Mesenchymal stem cell (in vitro differentiated cells and primary cell): ENCODE measurements at places on chromosomes 16 and 17.
A peak's percentile ranks its signal among the peaks of the same experiment; 100 is the strongest.

- DNase-seq: no peak
Measured at GRCh38 chr16:11621920-11622651, 35.4 kb upstream of the LITAF start.

- peak; percentile 64 for DNase-seq
Measured at GRCh38 chr16:12320298-12320706, 343.8 kb downstream of the SNX29 start.

DNA sequence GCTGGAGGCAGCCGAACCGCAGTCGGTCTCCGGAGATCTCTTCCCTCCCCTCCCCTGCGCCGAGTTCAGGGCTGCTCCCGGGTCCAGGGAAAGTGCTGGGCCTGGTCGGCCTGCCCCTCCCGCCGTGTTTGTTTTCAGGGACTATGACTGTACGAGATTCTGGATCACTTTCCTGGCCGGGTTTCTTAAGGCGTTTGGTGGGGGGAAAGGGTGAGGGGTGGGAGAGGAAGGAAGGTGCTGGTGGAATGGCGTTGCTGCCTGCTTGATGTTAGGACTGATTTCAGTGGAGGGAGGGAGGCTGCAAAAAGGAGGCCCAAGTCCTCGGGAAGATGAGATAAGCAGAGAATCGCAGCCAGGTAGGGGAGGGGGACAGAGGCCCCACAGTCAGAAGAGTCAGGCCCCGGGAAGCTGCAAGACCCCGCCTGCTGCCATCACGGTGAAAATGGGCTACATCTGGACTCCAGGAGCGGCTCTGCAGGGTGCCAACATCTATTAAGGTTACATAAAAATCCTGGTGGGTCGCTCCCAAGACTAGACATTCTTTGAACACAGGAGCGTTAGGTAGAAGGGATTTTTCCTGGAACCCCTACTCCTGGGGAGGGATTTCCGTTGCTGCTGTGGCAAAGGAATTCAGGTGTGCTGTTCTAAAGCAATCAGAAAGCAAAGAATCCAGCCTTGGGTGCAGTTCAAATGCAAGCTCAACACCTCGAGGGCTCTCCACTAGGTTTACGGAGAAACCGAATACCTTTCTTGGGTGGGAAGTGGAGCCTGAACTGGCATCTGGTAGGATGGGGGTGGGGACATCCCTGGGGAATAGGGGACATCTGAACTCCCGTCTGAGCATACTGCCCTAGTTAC lies 1.2 kb downstream of the ARHGAP44 start:
- DNase-seq: no peak

DNA sequence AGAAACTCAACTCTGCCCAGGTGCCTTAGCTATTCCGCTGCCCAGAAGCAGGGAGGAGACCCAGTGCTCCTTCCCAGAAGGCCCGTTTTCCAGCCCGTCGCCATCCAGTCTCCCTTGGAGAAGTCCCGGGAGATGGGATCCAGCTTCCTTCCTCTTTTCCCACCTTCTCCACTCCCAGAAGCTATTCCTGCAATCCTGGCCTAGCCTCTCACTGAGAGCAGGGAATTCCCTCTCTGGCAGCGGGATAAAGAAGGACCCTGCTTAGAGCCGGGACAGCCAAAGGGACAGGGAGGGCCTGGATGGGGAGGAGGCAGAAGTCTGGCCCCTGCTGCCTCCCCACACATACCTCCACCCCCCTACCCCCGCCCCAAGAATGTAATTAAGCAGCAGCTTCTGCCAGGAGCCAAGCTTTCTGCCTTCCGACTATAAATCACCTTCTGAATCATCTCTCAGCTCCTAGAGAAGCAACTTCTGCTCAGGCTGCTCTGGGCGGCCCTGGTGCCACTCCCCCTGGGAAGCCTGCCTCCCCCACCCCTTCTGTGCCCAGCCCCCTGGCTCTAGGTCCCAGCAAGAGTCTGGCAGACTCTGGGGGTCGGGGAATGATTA lies 6.4 kb downstream of the WNT3 start:
- peak; percentile 61 for DNase-seq

- DNase-seq: no peak
Measured at GRCh38 chr17:13490427-13490826, 111.3 kb downstream of the HS3ST3A1 start.

DNA sequence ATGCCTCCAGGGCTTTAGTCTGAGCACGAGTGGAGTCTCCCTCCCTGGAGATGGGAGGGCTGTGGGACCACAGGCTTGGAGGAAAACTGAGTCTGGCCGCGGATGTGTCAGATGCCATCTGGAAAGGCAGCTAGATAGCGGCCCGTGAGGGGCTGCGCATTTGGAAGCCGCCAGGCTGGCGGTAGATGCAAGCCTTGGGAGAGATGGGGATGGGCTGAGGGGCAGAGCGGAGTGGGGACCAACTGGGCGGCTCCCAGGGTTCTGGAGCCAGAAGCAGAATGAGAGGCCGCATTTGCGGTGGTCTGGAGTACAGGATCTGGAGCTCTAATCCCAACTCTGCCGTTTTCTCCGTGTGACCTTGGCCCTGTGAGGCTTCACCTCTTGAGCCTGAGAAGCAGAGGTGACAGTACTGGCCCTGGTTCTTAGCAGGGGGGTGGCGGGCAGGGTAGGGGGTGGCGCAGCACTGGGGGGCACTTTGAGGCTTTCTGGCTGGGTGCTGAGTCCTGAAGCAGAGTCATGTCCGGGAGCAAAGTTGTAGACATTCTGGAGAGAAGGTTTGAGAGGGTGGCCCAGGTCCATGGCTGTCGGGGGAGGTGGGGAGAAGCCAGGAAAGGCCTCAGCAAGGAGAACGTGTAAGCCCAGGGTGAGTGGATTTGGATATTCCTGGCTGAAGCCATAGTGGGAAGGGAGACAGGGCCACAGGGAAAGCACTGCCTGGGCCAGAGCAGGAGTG lies 6.7 kb downstream of the INO80E start:
- DNase-seq: no peak

DNA sequence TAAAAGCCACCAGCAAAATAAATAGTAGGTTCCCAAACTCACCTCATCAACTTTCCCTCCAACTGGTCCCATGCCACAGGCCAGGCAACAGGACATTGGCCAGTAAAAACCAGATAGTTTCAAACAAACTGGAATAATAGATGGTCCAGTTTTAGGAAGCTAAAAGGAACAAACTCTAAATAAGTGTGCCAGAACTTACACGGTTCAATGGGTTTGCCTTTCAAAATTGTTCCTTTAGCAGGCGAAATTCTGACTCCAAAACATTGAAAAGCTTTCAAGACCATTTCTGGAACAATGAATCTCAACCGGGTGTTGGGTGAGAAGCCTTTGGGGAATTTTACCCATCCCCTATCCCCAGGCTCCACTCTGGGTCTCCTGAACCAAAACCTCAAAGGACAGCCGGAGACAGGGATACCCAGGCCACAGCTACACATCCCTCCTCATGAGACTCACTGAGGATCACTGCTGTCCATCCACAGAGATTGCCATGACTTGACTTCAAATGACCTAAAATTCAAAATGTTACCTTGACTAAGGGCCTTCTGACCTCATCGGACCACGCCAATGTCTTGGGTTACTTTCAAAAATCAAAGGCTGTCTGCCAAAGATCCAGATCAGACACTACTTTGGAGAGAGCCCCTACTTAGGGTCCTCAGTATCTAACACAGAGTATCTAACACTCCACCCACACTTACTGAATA lies 13.0 kb downstream of the AXIN2 start:
- no peak for DNase-seq

- peak; percentile 86 for DNase-seq
Measured at GRCh38 chr16:30051518-30051917, 14.0 kb upstream of the ALDOA start.

- DNase-seq: no peak
Measured at GRCh38 chr16:27024010-27024409, 42.7 kb upstream of the C16orf82 start.

DNA sequence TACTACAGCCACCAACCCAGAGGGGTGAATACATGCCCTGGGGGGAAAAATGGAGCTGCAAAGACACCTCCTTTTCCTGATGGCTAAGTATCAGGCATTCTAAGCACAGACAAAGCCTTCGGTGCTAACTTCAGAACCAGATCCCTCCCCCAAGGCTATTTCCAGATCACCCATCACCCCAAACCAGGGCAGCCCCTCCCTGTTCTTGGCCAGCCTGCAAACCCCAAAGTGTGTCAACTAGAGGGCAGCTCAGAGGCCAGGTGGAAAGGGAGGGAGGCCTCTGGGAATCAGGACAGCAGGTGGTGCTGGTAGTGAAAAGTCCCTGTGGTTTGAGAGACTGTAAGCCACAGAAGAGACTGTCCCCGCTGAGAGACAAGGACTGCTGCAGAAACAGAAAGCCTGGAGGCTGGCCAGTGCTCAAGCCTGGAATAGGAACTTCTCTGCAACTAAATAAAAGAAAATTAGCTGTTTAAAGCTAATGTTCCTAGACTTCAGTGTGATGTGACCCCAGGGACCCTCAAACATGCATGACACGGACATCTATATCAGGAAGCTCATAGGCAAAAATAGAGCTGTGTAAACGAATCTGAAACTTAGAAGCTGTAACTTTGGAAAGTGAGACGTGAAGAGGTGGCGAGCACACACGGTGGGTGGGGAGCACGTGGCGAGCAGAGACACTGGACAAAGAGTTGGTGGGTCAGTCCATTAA lies 9.1 kb downstream of the TUBG1 start:
- DNase-seq: peak; percentile 25

- peak; percentile 54 for DNase-seq
Measured at GRCh38 chr16:1309888-1310831, 724 bp downstream of the UBE2I start.

- DNase-seq: no peak
Measured at GRCh38 chr17:78966123-78966813, 13.5 kb downstream of the LGALS3BP start.

GRCh38 chr16:68869492-68870088 lies 26.3 kb downstream of the TANGO6 start:
- no peak for DNase-seq

GRCh38 chr17:80779961-80780380 lies 211.7 kb upstream of the CHMP6 start:
- DNase-seq: peak; percentile 94

- DNase-seq: no peak
Measured at GRCh38 chr16:72835086-72835485, 212.8 kb downstream of the ZFHX3 start.

DNA sequence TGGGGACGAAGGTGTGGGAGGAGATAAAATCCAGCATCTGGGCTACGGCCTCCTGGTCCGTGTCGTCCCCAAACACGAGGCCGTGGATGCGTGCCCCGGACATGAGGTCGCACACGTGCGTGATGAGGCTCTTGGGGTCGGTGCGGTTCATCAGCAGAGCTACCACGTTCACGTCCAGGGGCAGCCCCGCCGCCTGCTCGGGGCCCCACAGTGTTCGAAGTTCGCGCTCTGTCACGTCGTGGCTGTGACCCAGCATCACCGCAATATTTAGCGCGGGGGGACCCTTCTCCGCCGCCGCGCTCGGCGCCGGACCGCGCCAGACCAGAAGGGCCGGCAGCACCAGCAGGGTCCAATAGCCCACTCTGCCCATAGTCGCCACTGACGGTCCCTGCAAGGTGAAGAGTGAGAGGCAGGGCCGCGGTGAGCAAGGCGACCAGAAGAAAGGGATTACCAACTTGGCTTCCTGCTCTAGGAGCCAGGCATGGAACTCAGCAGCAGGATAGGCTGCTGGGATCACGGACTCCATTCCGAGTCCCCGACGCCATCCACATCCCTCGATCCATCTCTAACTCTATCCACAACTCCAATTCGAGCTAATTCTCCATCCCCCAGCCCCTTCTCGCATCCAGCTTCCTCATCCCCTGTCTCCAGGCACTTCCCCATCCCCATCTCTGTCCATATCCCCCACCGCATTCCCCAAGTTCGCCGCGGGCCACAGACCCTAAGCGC lies 2.0 kb downstream of the GRIN2A start:
- DNase-seq: no peak

GRCh38 chr17:64231567-64232141 lies 31.4 kb downstream of the TEX2 start:
- DNase-seq: no peak

GRCh38 chr17:47852113-47852949 lies 1.4 kb upstream of the SP6 start:
- DNase-seq: no peak

DNA sequence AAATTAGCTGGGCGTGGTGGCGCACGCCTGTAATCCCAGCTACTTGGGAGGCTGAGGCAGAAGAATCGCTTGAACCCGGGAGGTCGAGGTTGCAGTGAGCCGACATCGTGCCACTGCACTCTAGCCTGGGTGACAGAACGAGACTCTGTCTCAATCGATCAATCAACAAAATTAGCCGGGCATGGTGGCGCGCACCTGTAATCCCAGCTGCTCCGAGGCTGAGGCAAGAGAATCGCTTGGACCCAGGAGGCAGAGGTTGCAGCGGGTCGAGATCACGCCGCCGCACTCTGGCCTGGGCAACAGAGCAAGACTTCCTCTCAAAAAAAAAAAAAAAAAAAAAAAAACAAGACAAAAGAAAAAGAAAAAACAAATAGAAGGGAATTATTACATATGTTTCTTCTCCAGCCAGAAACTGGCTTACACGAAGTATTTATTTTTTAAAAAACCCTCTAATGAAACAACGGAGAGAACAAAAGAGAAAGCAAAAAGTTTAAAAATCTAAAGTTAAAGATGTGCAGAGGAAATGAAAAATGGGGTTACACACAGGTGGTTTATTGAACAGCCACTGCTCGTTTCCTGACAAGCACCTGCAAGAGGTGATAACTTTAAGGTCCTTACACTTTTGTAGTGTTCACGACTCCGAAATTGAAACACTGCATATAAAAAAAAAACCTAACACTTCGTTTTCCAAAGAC lies 1.4 kb downstream of the SYNRG start:
- DNase-seq: no peak

GRCh38 chr17:17853811-17854447 lies 17.1 kb upstream of the SREBF1 start:
- no peak for DNase-seq

DNA sequence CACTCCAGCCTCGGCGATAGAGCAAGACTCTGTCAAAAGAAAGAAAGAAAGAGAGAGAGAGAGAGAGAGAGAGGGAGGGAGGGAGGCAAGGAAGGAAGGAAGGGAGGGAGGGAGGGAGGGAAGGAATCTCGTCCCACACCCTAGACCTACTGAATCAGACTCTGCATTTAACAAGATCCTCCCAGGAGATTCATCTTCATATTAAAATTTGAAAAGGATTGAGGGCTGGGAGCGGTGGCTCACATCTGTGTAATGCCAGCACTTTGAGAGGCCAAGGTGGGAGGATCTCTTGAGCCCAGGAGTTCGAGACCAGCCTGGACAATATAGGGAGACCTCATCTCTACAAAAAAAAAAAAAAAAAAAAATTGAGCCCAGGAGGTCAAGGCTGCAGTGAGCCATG lies 33.5 kb upstream of the NUFIP2 start:
- DNase-seq: no peak
